Stomach (tissue), 19 donors: ENCODE measurements at places on chromosomes 2 and 18. TPM values are rescaled to one million over a fixed set of nuclear protein-coding genes. Genes with fewer than 3 reads are reported as not detected.

PPP1R1C gene
- not detected for total RNA-seq

GIGYF2 gene
- 68.4 TPM for total RNA-seq

GRCh38 chr18:10681581-10682367 lies 155.9 kb downstream of the NAPG start:
- H3K27me3 ChIP-seq = no peaks in the 10 kb centered on the region
- no peak for DNase-seq
- H3K4me3 ChIP-seq = no peak overlapping the region
- no peaks in the 10 kb centered on the region for H3K4me1 ChIP-seq

BCL2 gene
- total RNA-seq = 53.9 TPM

MAPRE3 gene
- total RNA-seq = 9.9 TPM

COL3A1 gene
- 174 TPM for total RNA-seq

DNA sequence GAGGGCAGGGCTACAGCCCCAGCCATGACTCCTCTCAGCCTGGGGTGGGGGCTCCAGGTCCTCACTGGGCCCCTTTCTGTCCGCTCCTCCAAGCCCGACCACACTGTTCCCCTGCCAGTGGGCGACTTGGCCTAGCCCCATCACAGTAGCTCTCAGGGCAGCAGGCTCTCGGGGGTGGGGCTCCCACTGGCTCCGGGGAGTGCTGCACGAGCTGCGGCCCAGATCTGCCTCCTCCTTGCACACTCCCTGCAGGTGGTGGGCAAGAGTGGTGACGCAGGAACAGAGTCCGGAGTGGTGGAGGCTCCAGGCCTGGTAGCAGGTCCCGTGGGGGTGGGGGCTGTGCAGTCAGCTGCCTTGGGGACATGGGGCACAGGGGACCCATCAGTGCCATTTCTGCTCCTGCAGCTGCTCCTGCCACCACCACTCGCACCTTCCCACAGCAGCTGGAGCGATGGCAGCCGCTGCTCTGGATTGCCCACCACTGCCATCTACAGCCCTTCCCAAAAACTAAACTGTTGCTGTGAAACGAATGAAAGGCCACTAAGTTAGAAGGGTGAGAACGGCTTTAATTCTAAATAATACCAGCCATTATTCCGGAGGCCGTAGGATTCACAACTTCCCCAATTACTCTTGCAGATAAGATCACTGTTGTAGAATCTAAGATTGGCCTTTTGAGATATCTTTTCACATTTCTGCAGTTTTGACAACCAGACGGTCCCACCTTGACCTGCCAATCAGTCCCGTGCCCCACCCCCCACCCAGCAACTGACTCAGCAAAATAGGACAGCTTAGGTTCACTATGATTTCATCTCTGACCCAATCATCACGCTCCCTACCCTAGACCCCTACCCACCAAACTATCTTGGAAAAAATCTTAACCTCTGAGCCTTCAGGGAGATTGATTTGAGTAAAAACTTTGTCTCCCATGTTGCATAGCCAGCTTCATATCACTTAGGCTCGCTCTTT lies 530.2 kb downstream of the DCC start:
- no peak overlapping the region for H3K4me3 ChIP-seq
- no peaks in the 10 kb centered on the region for H3K4me1 ChIP-seq
- H3K27ac ChIP-seq = no peak overlapping the region
- no peaks in the 10 kb centered on the region for H3K27me3 ChIP-seq

- no peaks in the 10 kb centered on the region for H3K36me3 ChIP-seq
- no peak overlapping the region for H3K4me3 ChIP-seq
- H3K27ac ChIP-seq = no peak overlapping the region
- H3K4me1 ChIP-seq = no peaks in the 10 kb centered on the region
- H3K27me3 ChIP-seq = no peaks in the 10 kb centered on the region
- DNase-seq = no peak
Measured at GRCh38 chr2:16709769-16710168, 44.1 kb upstream of the CYRIA start.

CCDC74A gene
- 3.7 TPM for total RNA-seq
